ENCODE measurements at places on chromosomes 3 and 15. TPM values are rescaled to one million over a fixed set of nuclear protein-coding genes. Genes with fewer than 3 reads are reported as not detected.

LYZL4 gene
- not detected for polyA plus RNA-seq

PLOD2 gene
- not detected for polyA plus RNA-seq

EXD1 gene
- polyA plus RNA-seq = not detected

WDR72 gene
- not detected for polyA plus RNA-seq

ERICH6 gene
- 0.27 TPM for polyA plus RNA-seq

SLC28A1 gene
- polyA plus RNA-seq = not detected

SLC22A13 gene
- not detected for polyA plus RNA-seq

EIF4E3 gene
- 32.1 TPM for polyA plus RNA-seq

MESP2 gene
- not detected for polyA plus RNA-seq

MAP6D1 gene
- 1.0 TPM for polyA plus RNA-seq

ZNF501 gene
- polyA plus RNA-seq = 1.6 TPM

COMMD4 gene
- polyA plus RNA-seq = 27.2 TPM

BFSP2 gene
- polyA plus RNA-seq = not detected

PLA2G4F gene
- polyA plus RNA-seq = not detected

CILP gene
- not detected for polyA plus RNA-seq

APBA2 gene
- polyA plus RNA-seq = 75.5 TPM

DNA sequence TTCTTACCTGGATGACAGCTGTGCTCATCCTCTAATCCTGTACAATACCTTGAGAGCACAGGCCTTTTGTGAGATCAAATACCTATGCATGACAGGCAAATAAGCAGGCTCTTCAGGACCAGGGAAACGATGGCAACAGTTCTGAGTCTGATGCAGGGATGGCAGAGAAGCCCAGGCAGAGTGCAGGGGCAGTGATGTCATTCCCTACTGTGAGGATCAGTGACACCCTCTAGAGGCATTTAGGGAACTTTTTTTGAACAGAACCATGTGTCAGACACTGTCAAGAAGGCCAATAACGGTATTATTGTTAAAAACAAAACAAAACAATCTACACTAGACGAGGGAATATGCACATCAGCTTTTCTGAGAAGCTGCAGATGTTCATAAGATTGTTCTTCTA lies 314.8 kb upstream of the CTDSPL start:
- no peaks in the 10 kb centered on the region for H3K27me3 ChIP-seq
- H3K36me3 ChIP-seq = no peaks in the 10 kb centered on the region
- H3K4me3 ChIP-seq = no peak overlapping the region
- no peaks in the 10 kb centered on the region for H3K4me1 ChIP-seq
- no peak for DNase-seq
- H3K27ac ChIP-seq = no peak overlapping the region

DNA sequence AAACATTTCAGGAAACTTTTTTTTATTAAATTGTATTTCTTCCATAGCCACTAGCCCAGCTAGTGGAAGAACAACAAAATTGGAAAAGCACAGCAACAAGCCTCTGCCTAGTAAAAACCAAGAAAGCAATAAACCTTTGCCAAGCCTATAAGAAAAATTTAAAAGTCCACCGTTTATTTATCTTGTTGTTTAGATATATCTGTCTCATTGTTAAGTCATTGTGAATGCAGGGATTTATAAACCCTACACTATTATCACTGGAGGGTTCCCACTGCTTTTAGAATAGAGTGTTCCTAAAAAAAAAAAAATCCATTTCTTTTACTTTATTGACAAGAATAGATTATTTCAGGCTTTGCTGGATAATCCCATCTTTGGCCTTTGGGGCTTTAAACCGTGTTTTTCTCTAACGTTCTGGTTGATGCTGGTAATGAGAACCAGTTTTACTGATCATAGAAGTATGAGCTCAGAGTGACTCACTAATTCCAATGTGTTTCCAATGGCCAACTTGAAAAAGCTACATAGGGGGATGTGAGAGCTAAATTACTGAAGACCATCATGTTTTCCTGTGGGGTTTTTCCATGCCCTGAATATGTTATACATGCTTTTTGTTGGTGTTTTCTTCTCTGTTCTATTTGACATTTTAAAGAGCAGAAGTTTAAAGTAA lies 634.1 kb downstream of the RBMS3 start:
- no peak overlapping the region for H3K4me3 ChIP-seq
- no peaks in the 10 kb centered on the region for H3K36me3 ChIP-seq
- no peak overlapping the region for H3K27ac ChIP-seq
- no peaks in the 10 kb centered on the region for H3K4me1 ChIP-seq
- peaks cover 2% of the 10 kb centered on the region for H3K27me3 ChIP-seq
- no peak for DNase-seq

- H3K27me3 ChIP-seq = no peaks in the 10 kb centered on the region
- no peaks in the 10 kb centered on the region for H3K36me3 ChIP-seq
- H3K4me1 ChIP-seq = no peaks in the 10 kb centered on the region
- no peak overlapping the region for H3K4me3 ChIP-seq
- H3K27ac ChIP-seq = no peak overlapping the region
Measured at GRCh38 chr15:38883987-38884386, 319.4 kb upstream of the RASGRP1 start.

DNA sequence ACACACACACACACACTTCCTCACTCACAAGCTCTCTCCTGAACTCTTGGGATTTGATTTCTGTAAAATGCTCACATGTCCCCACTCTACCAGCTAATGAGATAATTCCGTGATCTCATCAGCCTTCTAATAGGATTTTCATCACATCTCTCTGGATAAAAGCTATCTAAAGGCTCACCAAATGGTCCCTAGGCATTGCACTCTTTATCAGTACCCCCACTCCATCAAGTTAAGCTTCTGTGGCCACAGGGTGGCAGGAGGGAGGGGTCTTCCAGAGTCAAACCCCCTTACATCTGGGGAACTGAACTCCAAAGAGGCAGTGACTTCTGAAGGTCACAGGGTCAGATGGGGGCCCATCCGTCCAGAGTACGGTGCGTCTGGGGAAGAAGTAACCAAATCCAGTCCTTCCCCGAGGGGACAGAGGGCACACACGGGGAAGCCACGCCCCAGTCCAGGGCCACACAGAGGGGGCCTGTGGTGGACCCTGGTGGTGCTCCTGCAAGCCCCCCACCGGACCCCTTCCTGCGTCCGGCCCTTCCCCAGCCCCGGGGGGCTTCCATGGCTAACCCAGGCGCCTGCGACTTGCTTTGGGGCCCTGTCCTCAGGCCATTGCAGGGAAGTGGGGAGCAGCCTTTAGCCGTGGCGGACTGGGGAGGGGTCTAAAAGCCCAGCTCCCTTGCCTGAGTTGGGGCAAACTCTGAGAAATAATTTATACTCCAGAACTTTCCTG lies 25.5 kb downstream of the CPN2 start:
- no peaks in the 10 kb centered on the region for H3K27me3 ChIP-seq
- H3K27ac ChIP-seq = no peak overlapping the region
- H3K36me3 ChIP-seq = no peaks in the 10 kb centered on the region
- no peaks in the 10 kb centered on the region for H3K4me1 ChIP-seq
- no peak for DNase-seq
- no peak overlapping the region for H3K4me3 ChIP-seq

DNA sequence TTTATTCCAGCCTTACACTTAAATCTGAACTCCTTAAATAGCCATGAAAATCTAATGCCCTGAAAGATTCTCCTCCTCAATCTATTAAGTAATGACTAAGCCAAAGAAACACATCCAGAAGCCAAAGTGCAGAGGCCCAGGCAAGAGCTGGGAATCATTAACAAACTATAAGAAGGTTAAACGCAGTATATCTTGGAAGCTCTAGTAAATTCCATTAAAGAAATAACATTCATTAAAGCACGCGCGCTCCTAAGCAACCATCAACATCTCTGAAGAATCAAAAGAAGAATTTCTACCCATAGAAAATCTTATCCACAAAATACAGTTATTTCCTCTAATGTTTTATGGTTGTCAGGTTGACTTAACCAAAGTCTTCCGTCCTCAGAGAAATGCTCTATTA lies 29.5 kb downstream of the MB21D2 start:
- peaks cover 5% of the 10 kb centered on the region for H3K4me1 ChIP-seq
- no peaks in the 10 kb centered on the region for H3K36me3 ChIP-seq
- no peaks in the 10 kb centered on the region for H3K27me3 ChIP-seq
- H3K4me3 ChIP-seq = no peak overlapping the region

DNA sequence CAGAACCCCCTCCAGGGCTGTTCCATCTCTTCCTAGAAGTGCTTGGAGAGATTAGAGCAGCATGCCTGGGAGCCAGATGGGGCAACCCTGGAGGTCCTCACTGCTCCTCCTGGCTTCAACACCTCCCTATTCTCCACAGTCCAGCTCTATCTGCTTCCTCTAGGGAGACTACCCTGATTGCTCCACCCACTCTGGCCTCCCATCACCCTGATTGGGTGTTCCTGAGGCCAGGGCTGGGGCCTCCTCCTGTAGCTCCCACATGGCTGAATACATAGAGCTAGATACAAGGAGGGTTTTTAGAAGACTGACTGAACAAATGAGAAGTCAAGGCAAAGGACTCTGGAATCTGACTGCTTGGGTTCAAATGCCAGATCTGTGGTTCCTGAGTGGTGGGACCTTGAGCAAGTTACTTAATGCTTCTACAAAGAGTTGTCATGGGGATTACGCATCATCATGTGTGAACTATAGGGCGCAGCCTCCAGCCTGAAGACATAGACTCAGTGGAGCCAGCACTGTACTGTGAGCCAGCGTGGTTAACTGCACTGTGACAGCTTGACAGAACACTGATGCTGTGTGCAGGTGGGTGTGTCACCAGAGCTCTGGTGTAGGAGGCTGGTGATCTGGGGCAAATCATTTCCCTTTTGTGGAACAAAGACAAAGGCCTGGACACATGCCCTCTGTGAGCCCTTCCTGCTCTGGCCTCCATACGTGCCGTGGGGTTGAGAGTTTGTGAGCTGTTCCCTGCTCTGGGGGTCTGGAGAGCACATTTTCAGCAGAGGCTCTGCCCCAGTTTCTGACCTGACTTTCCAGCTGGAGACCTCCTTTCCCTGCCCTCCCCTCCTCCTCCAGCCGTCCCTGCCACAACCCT lies 74.8 kb downstream of the SCN5A start:
- no peak overlapping the region for H3K27ac ChIP-seq
- DNase-seq = no peak
- no peaks in the 10 kb centered on the region for H3K36me3 ChIP-seq
- no peaks in the 10 kb centered on the region for H3K27me3 ChIP-seq

- peaks cover 56% of the 10 kb centered on the region for H3K27me3 ChIP-seq
- no peaks in the 10 kb centered on the region for H3K36me3 ChIP-seq
- no peak overlapping the region for H3K27ac ChIP-seq
- no peak for DNase-seq
- no peak overlapping the region for H3K4me3 ChIP-seq
Measured at GRCh38 chr3:185365291-185366073, 2.5 kb downstream of the MAP3K13 start.

DNA sequence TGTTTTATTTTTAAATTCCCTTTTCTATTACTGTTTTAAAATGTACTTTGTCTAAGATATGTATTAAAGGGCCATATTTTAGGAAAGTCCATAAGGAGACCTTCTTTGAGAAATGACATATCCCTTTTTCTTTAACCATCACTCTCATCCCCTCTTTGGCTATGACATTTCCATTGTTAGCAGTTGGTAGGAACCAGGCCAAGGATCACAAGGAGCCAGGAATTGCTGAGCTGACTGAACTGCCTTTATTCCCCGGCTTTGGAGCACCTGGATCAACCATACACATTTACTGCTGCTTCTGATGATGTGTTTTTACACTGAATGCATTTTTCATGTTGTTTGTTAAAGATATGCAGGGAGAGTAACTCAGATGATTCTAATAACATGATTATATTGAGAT lies 79.7 kb downstream of the HHLA2 start:
- no peaks in the 10 kb centered on the region for H3K4me1 ChIP-seq
- H3K27me3 ChIP-seq = no peaks in the 10 kb centered on the region
- no peak overlapping the region for H3K27ac ChIP-seq

DNA sequence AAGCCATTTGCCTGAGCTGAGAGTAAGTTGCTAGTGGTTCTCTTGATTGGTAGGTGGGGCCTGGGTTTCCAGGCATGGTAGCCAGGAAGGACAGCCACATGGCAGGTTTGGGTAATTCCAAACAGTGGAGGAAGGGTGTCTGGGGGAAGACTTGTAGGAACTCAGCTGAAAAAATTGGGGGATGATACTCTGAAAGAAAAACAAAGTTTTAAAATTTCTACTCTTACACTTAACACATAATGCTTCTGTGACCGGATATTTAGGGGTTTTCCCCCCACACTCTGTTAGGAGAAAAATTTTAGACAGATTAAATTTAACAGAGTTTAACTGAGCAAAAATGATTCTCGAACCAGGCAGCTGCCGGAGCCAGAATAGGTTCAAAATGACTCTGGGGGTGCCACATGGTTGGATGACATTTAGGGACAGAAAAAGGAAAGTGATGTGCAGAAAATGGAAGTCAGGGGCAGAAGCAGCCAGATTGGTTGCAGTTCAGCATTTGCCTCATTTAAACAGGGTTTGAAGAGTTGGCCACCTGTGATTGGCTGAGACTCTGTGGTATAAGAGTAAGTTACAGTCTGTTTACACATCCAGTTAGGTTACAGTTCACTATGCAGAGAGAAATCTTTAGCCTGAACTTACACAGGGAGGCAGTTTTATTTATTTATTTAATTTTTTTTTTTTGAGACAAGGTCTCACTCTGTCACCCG lies 8.1 kb downstream of the B2M start:
- H3K4me3 ChIP-seq = peak overlapping the region; percentile 88
- H3K27ac ChIP-seq = peak overlapping the region; percentile 89
- H3K4me1 ChIP-seq = peaks cover 92% of the 10 kb centered on the region
- peaks cover 54% of the 10 kb centered on the region for H3K36me3 ChIP-seq
- DNase-seq = peak; percentile 79
- no peaks in the 10 kb centered on the region for H3K27me3 ChIP-seq

DNA sequence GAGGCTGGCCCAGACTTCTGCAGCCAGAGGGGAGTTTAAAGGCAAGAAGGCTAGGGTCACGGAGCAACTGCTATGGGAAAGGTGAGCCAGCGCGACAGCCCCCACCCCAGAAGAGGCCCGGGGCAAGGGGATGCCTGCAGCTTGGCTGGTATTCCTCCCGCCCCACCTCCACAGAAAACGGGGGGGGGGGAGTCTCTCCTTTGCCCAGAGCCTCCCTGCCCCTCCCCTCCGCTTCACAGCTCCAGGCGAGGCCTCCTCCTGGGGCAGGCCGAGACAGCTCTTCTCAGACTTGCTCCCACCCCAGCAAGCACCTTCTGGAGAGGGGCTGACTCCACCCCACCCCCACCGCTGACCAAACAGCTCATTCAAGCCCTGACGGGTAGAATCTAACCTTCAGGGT lies 13.4 kb downstream of the ANP32A start:
- no peaks in the 10 kb centered on the region for H3K27me3 ChIP-seq
- no peak overlapping the region for H3K4me3 ChIP-seq
- no peak overlapping the region for H3K27ac ChIP-seq
- no peaks in the 10 kb centered on the region for H3K36me3 ChIP-seq

GRCh38 chr15:79678032-79678701 lies 218.6 kb downstream of the MTHFS start:
- DNase-seq = no peak
- peaks cover 49% of the 10 kb centered on the region for H3K27me3 ChIP-seq

- no peaks in the 10 kb centered on the region for H3K36me3 ChIP-seq
- DNase-seq = no peak
- H3K27me3 ChIP-seq = no peaks in the 10 kb centered on the region
- no peak overlapping the region for H3K27ac ChIP-seq
- peaks cover 16% of the 10 kb centered on the region for H3K4me1 ChIP-seq
Measured at GRCh38 chr3:125079675-125080045, 23.9 kb upstream of the HEG1 start.

GRCh38 chr15:68939501-68939900 lies 9.2 kb downstream of the SPESP1 start:
- no peaks in the 10 kb centered on the region for H3K4me1 ChIP-seq
- H3K36me3 ChIP-seq = no peaks in the 10 kb centered on the region
- H3K27ac ChIP-seq = no peak overlapping the region
- peaks cover 27% of the 10 kb centered on the region for H3K27me3 ChIP-seq

GRCh38 chr3:128994173-128994512 lies 267 bp upstream of the CFAP92 start:
- peak overlapping the region; percentile 91 for H3K27ac ChIP-seq
- H3K4me1 ChIP-seq = peaks cover 44% of the 10 kb centered on the region
- H3K4me3 ChIP-seq = peak overlapping the region; percentile 81
- no peak for DNase-seq

All from naive thymus-derived CD8-positive, alpha-beta T cell (primary cell).